Activated T-helper 1 cell treated with anti-CD3 and anti-CD28 coated beads, Interleukin-2, amount 50 U/mL, for 16 hours (primary cell): ENCODE measurements at places on chromosomes 2 and 18.

DNA sequence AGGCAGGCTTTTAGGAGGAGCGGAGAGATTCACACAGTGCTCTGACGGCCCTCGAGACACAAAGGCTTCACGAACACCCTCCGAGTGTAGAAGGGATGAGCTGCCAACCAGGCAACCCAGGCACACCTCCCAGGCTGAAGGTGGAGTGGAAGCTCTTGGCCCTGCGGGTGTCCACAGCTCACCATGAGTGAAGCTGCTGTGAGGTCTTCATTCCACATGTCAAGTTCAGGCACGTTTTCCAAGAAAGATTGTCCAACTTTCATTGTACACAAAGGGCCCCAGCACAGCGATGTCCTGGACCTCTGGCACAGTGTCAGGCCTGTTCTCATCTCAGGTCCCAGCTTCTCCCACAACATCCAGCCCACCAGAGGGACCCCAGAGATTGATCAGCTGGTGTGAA is 13.4 kb downstream of the PARD6G start:
- DNase-seq: no peak

DNA sequence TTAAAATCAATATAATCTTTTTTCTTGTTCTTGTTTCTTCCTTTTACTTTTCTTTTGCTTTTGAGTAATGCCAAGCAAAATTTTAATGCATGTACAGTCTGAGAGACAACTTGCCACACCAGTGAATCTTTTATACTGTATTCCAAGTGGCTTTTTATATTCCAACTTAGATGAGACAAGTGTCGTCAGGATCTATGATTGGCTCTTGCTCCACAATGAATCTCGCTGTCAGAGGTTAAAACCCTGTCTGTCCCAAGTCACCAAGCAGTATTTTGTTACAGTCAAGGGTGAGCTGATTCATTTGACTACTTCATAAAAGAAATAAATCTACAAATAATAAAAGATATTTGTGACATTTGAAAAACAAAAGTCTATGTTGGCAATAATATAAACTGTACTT is at the start of gene MSTN:
MSTN (minus strand) TSS at position 129 of the 400 bp plus-strand sequence. CDS start 133 bp downstream, outside the sequence.
- DNase-seq: no peak

DNA sequence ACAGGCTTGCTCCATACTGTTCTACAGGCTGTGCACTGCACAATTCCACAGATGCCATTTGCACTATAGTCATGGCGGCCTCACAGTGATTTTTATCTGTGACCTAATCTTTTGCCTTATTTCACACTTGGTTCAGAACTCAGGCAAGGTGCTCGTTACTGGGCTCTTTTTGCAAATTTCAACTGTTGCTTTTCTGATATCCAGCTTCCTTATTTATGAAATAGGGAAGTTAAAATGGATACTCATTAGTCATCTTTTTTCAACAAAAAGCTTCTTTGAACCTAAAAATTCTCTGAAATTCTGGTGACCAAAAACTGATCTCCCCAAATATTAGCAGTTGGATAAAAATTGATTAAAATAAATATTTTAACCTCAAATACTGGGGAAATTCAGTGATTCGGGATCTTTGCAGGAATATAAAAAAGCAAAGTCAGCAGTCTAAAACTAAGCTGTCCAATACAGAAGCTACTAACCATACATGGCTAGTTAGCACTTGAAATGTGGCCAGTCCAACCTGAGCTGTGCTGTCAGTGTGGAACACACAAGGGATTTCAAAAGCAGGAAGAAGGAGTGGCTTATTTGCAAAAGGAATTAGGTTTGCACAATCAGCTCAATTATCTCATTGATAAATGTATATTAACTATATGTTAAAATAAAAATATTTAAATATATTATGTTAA is 134.4 kb downstream of the COL4A4 start:
- no peak for DNase-seq

- no peak for DNase-seq
Observed at GRCh38 chr2:73386342-73386868, 769 bp downstream of the ALMS1 start.

GRCh38 chr18:68177807-68178702 is 536.9 kb downstream of the TMX3 start:
- DNase-seq: no peak

DNA sequence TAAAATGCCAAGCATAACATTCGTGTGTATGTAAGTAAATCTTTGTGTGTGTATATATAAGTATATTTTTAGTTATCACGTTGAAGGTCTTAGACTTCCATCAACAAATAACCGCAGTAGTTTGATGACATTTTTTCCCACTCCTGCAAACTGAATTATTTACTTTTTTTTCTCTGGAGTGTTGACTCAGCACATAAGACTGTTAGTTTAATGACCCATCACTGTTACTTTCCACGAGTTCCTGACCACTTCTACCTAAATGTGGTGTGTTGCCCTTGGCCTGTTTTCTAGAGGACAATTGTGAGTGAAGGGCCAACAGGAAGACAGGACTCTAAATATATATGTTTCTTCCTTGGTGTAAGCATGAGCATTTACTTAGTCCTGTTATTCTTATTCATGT is 71.3 kb upstream of the TXNDC2 start:
- DNase-seq: no peak

DNA sequence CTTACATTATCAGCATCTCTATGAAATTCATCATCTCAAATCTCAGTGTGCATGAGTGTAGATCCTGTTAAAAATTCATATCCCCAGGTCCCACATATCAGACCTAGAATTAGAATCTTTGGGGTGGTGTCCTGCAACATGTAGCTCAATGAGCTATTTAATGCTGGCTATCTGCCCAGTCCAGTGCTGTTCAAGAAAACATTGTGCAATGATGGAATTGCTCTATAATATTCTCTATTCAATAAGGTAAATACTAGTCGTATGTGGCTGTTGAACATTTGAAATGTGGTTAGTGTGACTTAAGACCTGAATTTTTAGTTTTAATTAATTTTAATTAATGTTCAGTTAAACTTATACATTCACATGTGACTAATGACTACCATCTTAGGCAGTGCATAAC is 127.4 kb downstream of the NOL4 start:
- no peak for DNase-seq
